Neuronal stem cell (in vitro differentiated cells): ENCODE measurements at places on chromosomes 2 and 18.

- no peak for DNase-seq
Observed at GRCh38 chr2:232900811-232901735, 31.0 kb downstream of the SNORC start.

DNA sequence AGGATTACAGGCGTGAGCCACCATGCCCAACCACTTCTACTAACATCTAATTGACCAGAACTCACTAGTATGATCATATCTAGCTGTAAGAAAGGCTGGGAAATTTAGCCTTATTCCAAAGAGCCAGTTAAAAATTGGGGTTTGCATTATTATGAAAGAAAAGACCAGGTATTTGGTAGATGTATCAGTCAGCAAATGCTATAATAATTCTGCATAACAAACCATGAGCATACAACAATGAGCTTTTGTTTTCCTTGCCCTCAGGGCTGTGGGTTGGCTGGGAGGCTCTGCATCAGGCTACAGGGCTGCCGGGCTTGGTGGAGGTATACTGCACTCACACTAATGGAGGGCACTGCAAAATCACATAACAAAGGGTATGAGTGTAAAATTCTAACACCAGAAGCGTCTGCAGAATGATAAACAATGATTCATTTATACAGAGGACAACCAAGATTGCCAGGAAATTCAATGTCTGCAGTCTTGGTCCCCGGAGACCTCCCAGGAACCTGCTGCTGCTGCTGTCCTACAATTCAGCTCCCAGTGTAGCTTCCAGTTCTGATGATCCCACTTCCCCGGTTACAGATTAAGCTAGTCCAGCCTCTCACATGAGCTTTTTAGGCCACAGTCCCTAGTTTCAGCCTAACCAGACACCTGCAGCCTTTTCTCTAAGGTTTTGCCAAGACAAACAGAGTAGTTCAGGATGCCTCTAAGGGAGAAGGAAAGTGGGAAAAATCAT, 32.2 kb upstream of the ST3GAL5 start:
- DNase-seq = no peak

- DNase-seq = no peak
Observed at GRCh38 chr18:3748086-3748485, 298.1 kb downstream of the TGIF1 start.

DNA sequence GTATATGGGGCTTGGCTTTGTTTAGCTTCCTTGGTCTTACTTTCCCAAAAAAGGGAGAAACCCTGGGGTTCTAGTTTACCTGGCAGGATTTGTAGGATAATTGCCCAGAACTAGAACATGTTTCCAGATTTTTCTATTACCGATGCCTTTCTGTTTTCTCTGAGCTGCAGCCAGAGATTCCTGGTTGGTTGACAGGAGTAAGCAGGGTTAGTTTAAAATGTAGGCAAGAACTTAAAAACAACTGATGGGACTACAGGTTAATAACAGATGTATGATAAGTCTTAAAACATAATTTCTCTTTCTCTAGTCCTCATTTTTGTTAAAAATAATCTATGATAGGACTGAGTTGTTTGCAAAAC, 38.9 kb upstream of the GMCL1 start:
- DNase-seq = no peak

- no peak for DNase-seq
Observed at GRCh38 chr18:73408469-73408868, 540.7 kb upstream of the NETO1 start.

GRCh38 chr2:33038230-33038629, 91.5 kb downstream of the LTBP1 start:
- no peak for DNase-seq

- no peak for DNase-seq
Observed at GRCh38 chr2:190514676-190515075, 19.8 kb downstream of the NEMP2 start.

DNA sequence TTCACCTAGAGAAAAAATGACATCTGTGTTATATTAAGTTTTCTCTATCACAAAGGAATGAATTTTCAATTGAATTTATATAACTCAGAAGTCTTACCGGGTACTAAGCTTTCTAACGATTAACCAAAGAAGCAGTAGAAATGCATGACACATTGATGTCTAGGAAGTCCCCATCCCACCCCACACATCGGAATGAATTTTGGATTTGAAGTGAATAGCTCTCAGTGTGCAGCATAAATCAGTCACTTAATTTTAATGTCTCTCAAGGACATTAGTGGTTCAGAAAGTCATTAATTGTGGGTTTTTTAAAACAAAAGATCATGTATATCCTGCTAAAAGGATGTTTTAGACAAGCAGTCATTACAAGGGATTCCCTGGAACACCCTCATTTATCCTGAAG, 141.4 kb upstream of the PIEZO2 start:
- no peak for DNase-seq

GRCh38 chr18:37672932-37673595, 107.5 kb upstream of the CELF4 start:
- no peak for DNase-seq

DNA sequence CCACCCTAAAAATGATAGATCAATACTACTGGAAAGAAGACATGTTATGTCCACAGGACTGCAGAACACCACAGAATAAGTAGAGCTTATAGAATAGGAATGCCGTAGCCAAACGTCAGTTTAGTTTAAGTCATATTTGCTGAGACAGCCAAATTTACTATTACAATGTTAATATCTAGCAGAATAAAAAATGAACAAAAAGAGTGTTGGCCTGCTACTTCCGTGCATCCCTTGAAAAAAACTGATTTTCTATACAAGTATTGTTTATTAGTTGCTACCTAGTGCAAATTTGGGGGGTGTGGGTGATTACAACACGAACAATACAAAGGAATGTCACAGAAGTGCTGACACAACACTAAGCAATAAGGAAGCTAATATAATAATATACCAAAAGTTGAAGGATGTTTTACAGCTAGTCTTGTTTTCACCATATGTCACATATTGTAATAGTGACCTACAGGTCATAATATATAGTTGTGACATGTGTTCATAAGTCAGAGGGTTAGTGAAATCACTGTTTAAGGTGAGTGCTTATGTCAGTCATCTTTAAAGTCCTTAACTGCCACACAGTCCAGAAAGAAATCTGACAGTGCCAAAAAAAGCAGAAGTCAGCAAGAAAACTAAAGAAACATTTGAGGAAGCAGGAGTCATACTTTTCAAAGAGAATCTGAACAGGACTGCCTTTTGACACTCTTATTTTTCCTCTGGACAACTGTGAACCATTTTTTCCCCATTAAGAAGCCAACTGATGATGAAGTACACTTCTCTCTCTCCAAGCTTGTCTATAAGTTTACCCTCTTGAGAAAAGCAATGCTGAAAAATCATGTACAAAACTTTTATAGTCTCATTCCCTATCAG, 376.4 kb downstream of the ZEB2 start:
- DNase-seq = no peak

GRCh38 chr2:19847486-19847885, 54.3 kb downstream of the TTC32 start:
- no peak for DNase-seq

DNA sequence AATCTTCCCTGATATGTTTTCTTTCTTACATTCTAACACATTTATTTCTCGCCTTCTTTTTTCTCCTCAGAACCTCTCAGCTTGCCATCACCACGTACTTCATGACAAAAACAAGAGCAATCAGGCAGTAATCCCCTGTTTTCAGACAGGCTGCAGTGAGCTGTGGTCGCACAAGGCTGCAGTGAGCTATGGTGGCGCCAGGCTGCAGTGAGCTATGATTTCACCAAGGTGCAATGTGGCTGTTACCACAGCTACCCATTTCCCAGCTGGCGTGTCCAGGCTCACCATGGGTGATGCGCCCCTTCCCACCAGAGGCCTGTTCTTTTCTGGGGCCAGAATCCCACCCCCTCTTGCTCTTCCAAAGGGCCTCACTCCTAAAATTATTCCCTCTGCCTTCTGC, 25.8 kb downstream of the TCF23 start:
- no peak for DNase-seq

GRCh38 chr2:38440655-38441054, 63.6 kb upstream of the ATL2 start:
- no peak for DNase-seq

DNA sequence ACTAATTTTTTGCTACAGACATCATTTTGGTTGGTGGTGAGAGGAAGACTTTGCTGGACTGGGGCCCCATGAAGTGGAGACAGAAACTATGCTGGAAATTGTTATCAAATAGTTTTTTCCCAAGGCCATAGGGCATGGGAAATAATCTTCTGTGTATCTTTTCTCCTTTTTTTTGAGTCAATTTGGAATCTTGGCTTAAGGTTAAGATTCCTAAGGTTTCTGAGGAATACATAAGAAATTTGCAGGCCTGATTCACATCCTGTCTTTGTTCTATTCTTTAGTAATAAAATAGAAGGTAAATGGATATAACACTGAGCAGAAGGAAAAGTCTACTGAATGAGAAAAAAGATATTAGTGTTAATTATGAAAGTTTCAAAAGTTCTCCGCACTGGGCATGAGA, 16.6 kb downstream of the SMC6 start:
- DNase-seq = no peak

DNA sequence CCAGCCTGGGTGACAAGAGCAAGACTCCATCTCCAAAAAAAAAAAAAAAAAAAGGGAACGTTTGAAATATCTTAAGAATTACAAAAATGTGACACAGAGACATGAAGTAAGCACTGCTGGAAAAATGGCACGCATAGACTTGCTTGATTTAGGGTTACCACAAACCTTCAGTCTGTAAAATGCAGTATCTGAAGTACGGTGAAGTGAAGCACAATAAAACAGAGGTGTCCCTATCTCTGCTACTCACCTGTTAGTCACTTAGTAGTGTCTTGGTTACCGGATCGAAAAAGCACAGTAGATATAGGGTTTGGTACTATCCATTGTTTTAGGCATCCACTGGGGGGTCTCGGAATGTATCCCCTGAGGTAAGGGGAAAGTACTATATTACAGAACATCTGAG, 11.6 kb upstream of the GREB1L start:
- DNase-seq = no peak

DNA sequence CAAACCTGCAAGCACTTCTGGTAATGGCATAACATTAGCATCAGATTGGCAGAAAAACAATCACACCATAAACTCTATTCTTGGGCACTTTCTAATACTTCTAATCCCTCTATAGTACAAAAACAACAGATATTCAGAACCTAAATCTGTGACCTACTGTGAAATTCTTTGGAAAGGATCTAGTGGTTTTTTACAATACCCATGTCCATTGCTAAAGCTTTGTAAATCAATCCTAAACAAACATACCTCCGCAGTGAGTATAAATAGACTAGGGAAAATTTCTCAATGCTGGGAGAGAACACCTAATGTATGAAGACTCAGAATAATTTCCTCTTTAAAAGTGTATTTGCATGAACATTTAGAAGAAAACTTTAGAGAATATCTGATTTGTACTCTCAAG, 1098.5 kb upstream of the DDX18 start:
- DNase-seq = no peak

DNA sequence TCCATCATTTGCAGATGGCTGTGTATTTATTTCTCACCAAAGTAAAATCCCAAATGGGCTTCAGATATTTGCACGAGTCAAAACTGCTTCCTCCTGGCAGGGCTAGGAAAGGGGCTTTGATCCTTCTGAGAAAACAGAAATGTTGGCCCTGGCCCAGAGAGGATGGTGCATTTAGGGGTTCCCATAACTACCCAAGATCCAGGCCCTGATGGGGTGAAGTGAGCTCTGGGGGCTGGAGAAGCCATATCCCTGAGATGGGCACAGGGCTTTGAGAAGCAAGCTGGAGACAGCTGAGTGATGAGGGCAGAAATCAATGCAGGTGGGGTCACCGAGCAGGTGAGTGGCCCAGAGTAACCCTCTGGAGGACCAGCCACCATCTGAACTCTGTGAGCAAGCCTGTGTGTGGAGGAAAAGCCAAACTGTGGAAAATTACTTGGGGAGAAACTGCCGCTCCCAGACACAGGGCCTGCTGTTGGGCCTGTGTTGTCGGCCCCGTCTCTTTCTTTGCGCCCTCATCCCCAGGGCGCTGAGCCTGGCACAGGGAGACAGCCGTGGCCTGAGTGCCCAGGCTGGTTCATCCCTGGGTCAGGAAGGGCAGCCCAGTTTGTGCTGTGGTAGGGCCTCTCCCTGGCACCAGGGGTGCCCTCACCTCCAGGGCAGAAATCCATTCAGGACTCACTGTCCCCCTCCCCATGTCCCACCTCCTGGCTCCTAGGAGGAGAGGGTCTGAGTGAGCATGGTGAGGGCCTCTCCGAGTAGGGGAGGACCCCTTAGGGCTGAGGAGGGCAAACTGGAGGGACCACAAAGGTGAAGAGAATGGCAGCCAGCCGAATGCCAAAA, 167.8 kb upstream of the HAAO start:
- no peak for DNase-seq

DNA sequence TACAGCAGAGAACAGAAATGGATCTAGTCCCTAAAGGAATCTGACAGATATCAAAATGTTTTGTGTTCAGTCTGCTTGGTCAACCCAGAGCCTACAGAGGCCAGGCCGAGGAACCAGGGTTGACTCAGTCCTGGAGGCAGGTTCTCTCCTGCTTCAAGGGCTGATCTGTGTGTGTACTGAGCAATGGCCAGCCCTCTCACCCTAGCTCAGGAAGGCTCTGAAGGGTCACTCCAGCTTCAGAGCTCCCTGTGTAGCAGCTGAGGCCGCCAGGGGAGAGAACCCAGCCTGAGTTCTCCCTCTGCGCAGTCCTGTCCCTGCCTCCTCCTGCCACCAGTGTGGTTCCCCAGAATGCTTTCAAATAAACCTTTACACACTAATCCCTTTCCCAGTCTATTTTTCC, 41.1 kb downstream of the NEURL3 start:
- DNase-seq = no peak

DNA sequence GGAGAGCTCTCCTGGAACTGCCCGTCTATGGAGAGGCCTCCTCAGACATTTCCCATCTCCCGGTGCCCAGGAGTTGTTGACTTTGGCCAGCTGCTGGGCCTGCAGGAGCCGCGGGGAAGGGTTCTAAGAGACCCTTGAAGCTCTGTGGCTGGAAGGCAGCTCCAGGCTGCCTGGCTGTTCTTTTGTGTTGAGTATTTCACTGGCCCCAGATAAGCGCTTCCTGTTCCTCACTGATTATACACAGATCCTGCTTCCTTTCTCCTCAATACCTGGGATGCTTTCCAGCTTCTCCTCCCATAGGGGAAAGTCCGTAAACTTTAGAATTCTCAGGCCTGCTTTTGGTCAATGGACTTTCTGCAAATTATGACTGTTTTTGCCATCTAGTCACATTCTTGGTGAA, 57.8 kb downstream of the TGOLN2 start:
- no peak for DNase-seq
